ENCODE measurements at places on chromosomes 12 and 14.

DNA sequence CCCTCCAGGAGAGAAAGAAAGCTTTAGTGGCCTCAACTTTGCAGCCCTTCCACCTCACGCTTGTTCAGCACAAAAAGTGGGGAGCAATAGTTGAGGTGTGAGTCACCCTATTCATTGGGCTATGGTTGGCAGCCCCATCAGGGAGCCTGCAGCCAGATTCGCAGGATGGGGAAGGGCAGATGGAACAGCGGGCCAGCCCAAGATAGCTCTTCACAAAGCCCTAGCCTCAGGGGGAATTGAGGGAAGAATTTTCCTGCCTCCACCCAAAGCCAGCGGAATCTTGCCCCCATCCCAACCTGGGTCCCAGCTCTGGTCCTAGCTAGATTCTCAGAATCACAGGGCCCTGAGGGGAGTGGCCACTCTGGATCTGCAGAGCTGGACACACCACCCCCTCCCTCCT lies 3.6 kb upstream of the KRT5 start:
- no peak for DNase-seq

DNA sequence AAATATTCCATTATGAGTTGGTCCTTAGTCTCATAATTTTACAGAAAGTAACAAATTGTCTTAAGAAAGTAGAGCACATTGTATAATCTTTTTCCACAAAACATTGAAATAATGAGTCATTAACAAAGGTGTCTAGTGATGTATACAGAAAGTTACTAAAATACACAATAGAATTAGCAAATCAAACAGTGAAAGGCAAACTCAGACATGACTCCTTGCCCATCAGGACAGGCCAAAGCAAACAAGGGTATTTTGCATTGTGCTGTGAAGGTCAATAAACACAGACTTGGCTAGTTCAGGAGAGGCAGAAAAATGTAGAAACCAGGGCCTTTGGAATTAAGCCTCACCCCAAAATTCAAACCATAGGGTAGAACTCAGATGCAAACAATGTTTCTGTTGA lies 37.3 kb downstream of the SIX4 start:
- no peak for DNase-seq

GRCh38 chr14:72433511-72433910 lies 460.4 kb downstream of the DPF3 start:
- no peak for DNase-seq

DNA sequence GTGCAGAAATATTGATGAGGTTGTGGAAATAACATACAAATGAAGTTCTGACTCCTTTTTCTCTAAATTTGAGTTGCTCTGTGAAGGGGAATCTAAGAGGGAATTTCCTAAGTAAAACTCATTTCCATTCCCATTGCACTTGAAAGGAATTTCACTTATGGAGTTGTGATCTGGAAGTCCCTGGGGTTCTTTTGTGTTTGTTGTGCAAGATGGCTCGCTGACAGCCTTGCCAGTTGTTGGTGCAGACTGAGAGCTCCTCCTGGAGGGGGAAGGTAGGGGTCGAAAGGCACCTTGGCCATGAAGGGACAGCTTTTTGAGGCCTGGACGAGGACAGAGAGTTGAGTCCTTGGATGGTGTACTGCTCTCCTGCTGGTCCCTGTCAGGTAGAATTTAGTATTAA lies 72.0 kb downstream of the C12orf56 start:
- DNase-seq, result peak; percentile 8

DNA sequence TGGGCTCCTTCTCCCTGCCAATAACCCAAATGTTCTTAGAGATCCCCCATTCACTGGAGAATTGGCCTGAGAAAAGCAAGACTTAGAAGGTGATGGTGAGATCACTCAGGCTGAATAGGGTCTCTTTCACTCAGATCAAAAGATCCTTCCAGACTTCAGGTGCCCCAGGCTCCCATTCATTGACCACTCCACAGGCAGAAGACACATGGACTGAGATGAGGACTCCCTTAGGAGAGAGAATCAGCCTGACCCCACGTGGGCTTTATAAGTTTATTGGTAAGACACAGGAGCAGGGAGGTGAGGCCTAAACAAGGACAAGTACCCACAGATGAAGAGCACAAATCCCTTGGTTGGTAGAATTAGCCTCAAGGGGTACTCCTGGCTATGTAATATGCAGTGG lies 6.1 kb upstream of the KRT72 start:
- DNase-seq, result no peak

DNA sequence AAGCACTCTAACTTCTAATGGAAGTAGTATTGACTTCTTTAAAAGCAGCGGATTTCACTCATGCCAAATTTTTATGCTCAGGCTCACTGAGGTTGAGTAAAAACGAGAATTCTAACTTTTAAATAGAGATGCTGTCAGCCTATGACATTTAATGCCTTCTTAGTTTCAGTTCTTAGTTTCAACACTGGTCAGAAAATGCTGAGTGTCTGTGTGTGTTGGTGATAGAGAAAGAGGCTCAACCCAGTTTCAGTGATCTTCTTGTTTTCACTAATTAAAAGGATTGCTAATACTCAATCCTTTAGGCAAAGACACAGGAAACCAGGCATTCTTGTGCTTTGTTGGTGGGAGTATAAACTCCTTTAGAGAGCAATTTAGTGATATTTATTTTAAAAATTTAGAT lies 31.0 kb downstream of the PEBP1 start:
- DNase-seq, result no peak

DNA sequence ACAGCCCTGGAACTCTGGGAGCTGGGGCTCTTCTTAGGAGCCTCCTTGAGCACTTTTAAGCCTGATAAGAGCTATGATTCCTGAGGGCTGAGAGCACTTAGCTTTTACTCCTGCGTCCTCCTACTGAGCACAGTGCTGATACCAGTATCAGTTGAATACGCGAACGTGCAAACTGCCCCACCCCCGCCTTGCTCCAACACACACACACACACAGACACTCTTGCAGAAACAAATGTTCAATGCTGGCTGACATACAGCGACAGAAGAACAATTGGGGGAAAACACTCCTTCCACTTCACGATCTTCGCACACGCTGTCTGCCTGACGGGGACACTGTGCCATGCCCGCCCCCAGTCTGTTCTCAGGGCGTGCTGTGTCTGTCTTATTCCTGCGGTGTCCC lies 57.2 kb upstream of the DLK1 start:
- no peak for DNase-seq

- DNase-seq, result no peak
These were observed 20.2 kb downstream of the E2F7 start for GRCh38 chr12:77045183-77045582.

DNA sequence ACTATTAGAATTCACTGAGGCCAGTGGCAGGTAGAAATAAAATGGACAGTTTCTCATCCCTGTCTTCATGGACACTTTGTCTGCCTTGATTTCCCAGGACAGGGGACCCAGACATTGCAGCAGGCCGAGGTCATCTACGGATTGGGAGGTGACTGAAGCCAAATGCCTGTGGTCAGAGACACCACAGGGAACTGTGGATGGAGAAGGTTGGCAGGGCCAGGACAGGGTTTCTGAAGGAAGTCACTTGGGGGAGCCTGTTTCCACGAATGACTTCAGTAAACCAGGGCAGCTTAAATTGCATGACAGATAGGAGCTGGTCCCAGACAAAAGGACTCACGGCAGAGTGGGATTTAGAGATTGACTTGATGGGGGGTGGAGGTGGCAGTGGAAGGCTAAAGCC lies 224.9 kb downstream of the NTF3 start:
- no peak for DNase-seq

GRCh38 chr12:43288671-43289425 lies 263.2 kb downstream of the ADAMTS20 start:
- DNase-seq, result no peak

DNA sequence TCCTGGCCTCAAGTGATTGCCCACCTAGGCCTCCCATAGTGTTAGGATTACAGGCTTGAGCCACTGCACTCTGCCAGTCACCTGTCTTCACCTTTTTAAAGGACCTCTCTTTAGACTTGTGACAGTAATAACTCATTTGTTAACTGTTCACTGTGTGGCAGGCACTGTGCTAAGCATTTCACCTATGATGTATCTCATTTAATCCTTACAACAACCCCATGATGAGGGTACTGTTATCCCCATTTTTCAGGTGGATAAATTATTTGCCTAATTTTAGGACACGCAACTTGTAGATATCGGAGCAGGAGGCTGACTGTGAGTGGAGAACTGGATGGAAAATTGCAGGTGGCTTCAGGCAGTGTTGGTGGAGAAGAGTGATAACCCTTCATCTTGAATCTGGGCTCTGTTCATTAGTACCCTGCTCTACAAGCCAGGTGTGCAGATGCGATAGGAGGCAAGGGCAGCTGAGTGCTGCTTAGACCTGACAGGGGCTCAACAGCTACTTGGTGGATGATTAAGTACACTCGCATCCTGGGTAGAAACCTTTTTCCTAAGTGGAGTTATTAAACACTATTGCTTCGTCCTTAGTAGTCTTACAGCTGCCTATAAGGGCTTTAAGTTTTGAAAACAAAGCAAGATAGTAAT lies 2.7 kb downstream of the TCTN1 start:
- no peak for DNase-seq

- DNase-seq, result no peak
These were observed 58.6 kb downstream of the ZFP36L1 start for GRCh38 chr14:68734231-68734732.

DNA sequence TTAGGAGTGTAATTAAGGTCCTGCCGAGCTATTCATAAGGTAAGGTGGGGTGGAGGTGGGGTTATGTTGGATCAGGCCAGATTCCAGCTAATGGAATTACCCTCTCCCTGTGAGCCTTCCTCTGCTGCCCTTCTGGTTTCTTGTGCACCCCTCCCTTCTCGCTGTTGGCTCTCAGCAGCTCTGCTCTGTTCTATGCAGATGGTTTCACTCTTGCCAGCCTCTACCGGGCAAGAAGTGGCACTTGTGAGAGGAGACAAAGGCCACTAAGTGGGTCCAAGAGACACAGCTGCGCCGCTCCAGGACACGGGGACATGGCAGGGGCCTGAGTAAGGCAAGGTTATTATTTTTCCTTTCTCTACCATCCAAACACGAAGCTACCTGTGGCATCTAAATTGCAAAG lies 334.4 kb downstream of the EMP1 start:
- DNase-seq, result no peak

GRCh38 chr12:116408489-116409250 lies 131.2 kb upstream of the MED13L start:
- no peak for DNase-seq

GRCh38 chr12:49949866-49950265 lies 671 bp upstream of the AQP2 start:
- no peak for DNase-seq

DNA sequence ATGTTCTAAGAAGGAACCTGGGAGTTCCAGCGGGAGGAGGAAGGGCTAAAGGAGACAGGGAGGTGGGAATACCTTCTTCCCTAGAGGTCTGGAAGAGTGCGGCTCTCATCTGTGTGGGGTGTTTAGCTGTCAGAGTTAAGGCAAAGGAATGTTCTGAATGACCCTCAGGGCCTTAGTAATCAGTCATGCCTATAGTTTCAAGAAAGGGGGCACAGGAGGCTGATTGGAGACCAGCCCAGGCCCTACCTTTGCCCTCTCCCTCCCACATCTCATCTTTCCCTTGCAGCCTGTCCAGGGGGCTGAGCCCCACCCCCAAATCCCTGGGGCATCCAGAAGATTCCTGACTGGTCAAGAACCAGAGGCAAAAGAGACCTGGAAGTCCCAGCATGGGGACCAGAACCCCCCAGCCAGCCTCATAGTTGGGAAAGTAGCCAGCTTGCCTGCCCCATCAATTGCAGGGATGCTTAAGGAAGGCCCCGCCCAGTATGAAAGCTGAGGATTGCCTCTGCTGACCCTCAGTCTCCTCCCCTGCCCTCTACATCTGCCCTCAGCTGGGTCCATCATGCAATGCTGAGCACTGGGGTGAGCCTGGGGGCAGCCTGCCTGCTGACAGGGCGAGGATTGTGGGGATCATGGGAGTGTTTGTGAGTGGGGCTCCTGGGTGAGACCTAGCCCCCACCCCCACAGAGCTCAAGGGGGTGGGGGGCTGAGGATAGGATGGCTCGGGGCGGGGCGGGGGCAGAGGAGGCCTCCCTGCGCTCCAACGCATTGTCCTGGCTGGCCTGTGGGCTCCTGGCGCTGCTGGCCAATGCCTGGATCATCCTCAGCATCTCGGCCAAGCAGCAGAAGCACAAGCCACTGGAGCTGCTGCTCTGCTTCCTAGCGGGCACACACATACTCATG lies 1.8 kb downstream of the GPR162 start:
- no peak for DNase-seq

- DNase-seq, result no peak
These were observed 1.3 kb downstream of the TRAF3 start for GRCh38 chr14:102778338-102779083.

GRCh38 chr14:103894723-103895059 lies 33.6 kb upstream of the TDRD9 start:
- DNase-seq, result no peak

DNA sequence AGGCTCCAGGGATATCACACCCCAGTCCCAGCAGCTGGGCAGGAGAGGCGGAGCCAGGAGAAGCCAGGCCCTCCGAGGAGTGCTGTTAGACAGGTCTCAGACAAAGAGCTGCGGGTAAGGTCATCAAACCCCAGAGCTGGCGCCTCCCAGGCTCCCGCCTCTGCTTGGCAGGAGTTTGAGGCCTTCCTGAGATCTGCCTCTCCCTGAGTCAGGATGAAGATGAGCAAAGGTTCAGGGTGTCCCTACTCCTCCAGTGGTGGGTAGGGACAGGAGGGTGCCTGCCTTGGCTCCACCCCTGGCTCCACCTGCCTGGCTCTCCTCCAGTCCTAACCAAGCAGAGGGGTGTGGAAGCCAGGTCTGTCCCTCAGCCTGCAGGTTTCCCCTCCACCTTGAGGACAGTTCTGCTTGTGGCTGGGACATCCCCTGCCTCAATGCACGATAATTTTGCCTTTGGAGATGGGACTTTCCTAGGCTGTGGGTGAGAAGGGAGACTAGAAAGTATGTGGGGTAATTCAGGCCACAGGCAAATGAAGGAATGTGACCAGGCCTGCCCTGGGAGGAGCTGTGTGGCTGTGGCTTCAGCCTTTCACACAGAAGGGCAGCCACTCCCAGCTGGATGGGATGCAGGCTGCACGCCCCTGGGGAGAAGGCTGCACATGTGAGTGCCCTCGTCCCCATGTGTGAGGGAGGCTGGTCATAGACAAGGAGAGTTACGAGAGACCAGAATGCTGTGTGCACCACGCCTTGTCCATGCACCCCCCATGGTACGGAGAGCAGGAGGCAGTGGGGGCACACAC lies 2.2 kb downstream of the PLEKHG6 start:
- no peak for DNase-seq

DNA sequence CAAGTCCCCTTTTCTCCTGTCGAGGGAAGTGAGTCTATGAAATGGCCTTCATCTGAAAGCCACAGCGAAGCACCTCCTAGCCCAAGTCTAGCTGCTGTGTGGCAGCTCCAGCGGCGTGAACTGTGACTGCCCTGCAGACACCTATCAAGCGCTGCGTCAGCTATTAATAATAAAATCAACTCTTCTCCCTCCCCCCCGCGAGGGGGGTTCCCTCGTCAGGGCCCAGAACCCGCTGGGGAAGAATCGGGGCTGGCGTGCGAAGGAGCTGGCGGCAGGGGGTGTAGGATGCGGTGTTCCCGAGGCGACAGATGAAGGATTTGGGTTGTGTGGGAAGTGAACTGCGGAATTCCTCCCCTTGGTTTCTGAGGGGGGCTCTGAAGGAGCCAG lies 662 bp upstream of the ATP2A2 start:
- peak; percentile 70 for DNase-seq

- DNase-seq, result no peak
These were observed 105.4 kb downstream of the ITPR2 start for GRCh38 chr12:26727482-26728204.

Data from neuronal stem cell (in vitro differentiated cells).